ENCODE measurements at places on chromosomes 3 and 15.

GRCh38 chr15:57589281-57589680 is 2.4 kb upstream of the MYZAP start:
- no peak for DNase-seq

DNA sequence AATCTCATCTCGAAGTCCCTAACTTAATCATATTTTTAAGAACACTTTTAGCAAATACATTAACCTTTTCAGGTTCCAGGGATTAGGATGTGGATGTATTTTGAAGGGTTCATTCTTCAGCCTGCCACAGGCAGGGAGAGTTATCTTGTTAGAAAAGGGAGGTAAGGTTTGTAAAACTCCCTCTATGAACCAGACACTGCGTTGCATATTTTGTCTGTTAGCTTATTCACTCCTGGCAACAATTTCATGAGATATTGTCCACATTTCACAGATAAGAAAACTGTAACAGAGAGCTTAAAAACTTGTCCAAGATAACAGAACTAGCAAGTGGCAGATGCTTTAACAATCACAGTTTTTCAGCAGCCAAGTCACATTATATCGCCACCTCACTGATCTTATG is 155.4 kb downstream of the DIPK2A start:
- DNase-seq, result no peak

DNA sequence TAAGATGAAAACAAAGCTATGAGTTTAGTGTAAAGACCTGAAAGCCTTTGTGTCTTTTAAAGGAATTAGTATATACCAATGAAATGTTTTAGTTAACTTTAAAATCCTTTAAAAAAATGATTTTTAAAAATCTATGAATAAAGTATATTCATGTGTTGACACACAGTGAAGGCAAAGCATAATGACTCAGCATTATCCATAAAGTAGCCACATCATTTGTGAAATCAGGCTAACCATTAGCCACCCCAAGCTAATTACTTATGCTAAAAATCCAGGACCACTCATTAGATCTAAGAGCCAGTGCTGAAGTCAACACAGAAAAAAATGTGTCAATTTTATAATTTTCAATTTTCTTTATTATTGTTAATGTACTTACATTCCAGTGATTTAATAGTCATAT is 310.2 kb downstream of the TBC1D5 start:
- DNase-seq, result no peak

DNA sequence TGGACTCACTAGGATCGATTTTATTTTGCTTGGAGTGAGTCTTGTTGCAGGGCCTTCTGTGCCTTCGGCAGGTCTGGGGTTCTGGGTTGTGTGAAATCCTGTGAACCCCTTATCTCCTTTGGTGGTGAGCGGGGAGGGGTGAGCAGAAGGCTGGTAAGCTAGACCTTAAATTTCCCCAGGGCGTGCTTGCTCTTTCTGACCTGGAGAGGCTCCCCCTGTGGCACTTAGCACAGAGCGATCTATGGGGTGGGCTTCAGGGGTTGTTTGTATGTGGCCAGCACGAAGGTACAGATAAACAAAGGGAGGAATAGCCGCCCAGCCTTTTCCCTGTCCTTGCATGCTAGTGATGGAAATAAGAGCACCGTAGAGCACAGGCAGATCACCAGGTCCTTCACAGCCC is 11.8 kb downstream of the CACNA2D3 start:
- DNase-seq, result peak; percentile 27

GRCh38 chr15:34914317-34914716 is 55.2 kb downstream of the AQR start:
- DNase-seq, result no peak

DNA sequence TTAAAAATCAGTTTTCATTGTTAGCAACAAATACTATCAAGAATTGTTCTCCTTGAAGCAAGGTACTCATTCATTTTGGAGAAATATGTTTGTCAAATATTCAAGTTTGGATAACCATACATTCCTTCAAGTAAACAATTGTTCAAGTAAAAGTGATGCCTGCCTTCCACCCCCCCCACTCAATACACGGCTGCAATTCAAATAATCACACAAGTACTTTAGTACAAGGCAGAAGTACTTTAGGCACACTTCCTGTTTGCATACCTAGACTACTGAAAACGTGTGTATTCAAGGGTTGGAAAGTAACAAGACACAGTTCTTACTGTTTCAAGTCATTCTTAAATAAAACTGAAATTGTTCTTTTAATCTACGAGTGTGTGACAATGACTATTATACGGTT is 45.4 kb downstream of the TJP1 start:
- DNase-seq, result no peak

GRCh38 chr3:36992806-36993325 is at the start of gene EPM2AIP1:
Gene EPM2AIP1 (minus strand): TSS chr3:36993131. CDS start chr3:36993077, 54 bp downstream.
- no peak for DNase-seq

GRCh38 chr3:170189398-170190256 is 8.1 kb upstream of the PHC3 start:
- DNase-seq, result no peak

DNA sequence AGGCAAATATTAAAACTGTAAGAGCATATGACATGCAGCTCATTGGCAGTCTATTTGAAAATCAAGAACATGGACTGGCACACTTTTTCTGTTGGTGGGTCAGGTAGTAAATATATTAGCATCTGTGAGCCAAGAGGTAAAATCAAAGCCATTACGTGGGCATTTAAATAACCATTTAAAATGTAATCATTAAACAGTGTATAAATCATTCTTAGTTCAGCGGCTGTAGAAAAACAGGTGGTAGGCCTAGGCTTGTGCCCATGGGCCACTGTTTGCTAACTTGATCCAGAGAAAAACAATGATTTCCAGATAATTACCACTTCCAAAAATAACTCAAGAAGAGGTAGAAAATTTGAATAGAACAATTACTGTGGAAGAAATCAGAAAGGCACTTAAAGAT is 105.1 kb downstream of the CHST2 start:
- DNase-seq, result no peak

- DNase-seq, result no peak
Measured at GRCh38 chr15:88539441-88539840, 7.0 kb downstream of the DET1 start.

- no peak for DNase-seq
Measured at GRCh38 chr3:78497021-78497420, 1270.8 kb downstream of the ROBO1 start.

GRCh38 chr15:87228460-87228859 is 1028.1 kb downstream of the NTRK3 start:
- no peak for DNase-seq

GRCh38 chr3:127574880-127575878 is 15.4 kb downstream of the TPRA1 start:
- DNase-seq, result peak; percentile 86

GRCh38 chr3:149832086-149832485 is 19.1 kb downstream of the RNF13 start:
- DNase-seq, result no peak

DNA sequence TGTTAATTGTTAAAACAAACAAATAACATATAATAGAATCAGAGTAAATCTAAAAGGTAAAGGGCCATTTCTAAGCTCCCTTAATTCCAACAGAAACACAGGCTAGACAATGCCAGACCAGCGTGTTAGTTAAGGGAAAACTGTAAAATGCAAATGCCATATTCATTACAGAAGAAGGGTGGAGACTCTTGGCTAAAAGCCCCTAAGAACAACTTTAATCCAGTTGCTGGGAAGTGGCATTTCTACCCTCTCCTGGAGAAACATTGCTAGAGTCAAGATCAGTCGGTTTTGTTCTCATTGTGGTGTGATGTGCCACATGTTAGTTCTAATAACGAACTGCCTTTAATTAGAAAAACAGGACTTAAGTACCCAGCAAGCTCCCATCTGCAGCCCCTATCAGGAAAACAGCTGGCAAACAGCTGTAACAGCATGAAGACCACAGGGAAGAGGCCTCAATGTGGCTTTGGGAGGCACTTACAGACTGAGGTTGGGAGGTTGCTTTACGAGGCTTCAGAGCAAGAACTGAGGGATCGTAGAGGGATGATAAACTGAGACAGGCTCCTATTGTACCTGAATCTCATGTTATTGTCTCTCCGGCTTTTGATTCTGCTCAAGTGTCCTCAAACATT is 1134.8 kb downstream of the ROBO1 start:
- no peak for DNase-seq

GRCh38 chr15:83306561-83306960 is 22.1 kb upstream of the BNC1 start:
- no peak for DNase-seq

DNA sequence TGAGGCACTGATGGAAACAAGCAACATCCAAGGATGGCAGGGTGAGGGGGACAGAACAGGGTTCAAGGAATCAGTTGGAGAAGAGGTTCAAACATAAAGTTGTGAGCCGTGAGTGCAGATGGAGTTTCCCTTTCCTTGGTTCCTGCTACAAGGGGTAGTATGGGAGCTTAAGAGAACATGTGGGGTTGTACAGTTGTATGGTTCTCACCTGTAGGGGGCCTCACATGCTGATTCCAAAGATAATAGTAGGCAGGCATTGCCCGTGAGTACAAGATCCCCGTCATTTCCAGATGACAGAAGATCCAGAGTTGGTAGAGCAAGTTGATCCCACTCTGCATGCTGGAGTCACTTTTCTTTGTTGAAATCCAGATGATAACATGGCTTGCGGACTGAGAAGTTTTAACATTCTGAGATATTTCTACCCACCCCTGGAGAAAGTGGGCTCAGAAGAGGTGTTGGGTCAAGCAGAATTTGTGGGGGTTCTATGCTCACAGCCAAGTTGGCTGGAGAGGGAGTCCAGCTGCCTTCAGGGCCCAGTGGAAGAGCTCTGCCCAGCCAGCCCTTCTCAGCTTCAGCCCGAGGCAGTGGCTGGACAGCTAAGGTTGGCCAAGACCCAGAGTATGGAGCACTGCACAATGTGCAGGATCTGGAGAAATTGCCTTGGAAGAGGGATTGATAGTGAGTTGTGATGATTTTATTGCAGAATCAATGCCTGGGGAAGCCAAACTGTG is 141.8 kb downstream of the THSD4 start:
- DNase-seq, result no peak

DNA sequence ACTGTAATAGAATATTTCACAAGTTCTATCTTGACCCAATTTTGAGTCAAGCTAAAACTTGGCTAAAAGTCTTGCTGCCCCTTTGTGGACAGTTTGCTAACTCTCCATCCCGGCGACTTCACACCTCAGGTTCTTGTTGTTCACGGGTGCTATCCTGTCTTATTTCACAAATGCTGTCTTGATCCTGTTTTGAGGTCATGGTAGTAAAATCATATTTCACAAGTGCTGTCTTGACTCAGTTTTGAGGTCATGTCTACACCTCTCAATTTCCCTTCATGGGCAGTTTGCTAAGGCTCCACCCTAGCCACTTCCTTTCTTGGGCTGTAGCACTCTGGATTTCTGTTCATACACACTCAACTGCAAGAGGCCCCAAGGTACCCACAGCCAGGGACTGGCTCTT is 45.0 kb upstream of the GK5 start:
- DNase-seq, result no peak

GRCh38 chr3:112117841-112118571 is 15.0 kb downstream of the GCSAM start:
- DNase-seq, result peak; percentile 37

DNA sequence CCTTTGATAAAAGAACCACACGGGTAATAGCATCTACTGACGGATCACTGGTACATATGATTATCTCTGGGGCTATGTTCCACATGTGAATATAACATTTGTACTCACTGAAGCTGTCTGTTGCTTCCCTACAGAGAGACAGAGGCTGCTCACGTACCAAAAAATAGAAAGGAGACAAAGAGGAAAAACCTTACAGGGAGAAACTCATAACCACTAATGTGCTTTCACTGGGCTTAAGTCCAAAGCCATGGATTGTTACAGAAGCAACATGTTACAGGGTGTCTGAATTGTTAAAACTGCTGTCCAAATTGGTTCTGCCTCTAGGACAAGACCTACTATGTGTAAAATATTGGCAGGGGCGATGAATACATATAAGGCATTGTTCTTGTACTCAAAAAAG is 311.9 kb downstream of the FOXP1 start:
- DNase-seq, result no peak

GRCh38 chr3:56987238-56987895 is 73.1 kb upstream of the SPATA12 start:
- DNase-seq, result peak; percentile 63

GRCh38 chr15:91468871-91469580 is 369.0 kb downstream of the SV2B start:
- no peak for DNase-seq

- no peak for DNase-seq
Measured at GRCh38 chr3:143507735-143508580, 340.3 kb downstream of the SLC9A9 start.

DNA sequence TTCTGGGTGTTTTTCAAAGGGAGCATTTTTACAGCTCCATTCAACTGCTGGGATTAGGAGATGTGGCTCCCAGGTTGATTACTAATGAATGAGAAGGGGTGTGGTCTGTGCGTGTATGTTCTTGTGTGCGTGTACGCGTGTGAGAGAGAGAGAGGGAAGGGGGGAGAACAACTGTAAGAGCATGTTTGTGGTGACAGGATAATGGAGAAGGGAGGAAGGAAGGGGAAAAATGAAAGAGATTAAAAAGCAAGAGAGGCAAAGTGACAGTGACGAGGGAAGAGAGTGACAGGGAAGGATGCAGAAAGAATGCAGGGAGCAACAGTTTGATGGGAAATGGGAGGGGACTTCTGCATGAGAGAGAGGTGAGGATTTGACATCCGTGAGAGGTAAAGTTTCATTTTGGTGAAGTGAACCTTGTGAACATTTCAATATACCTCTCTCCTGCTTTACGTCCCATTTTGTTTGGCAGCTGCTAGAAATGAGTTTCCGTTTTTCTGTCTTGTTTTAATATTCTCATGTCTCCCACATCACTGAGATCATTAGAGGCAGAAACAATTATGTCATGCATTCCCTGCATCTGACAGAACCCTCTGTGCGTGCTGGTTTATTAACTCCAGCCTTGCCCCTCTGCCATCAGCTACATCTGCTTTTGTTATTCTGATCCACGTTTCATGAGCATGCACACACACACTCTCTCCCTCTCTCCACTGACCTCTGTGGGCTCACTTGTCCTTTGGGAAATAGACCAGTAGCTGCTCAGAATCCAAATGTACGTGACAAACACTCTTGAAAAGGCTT is 161.6 kb downstream of the GAP43 start:
- DNase-seq, result no peak

- peak; percentile 48 for DNase-seq
Measured at GRCh38 chr15:88166082-88166993, 90.2 kb downstream of the NTRK3 start.

- DNase-seq, result no peak
Measured at GRCh38 chr15:41873711-41874110, 20.1 kb downstream of the SPTBN5 start.

DNA sequence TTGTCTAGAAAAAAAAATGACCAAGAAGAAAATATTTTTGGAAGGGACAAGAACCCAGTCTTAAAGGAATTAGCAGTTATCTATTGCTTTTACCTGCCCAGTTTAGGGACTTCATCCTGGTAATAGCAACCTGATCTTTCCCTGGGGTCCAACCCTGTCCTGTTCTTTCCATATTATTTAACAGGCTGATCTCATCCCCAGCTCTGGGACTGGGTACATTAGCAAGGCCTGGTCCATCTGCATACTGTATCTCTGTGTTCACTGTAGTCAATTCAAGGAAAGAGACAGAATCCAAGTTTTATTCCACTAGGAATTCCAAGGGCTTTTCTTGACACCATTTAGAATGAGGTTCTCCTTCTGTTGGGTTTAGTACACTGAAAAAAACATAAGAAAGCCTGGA is 191.7 kb upstream of the GADL1 start:
- DNase-seq, result no peak

- no peak for DNase-seq
Measured at GRCh38 chr3:49377483-49377882, 19.3 kb upstream of the GPX1 start.
